ELR (cell line): ENCODE measurements at places on chromosomes 13 and 19.

GRCh38 chr13:52446265-52446664 lies 4.2 kb downstream of the VPS36 start:
- no peak for DNase-seq

GRCh38 chr13:94622344-94622743 lies 20.7 kb downstream of the GPR180 start:
- no peak for DNase-seq

- DNase-seq, result no peak
Measured at GRCh38 chr13:109759609-109760008, 26.8 kb downstream of the IRS2 start.

DNA sequence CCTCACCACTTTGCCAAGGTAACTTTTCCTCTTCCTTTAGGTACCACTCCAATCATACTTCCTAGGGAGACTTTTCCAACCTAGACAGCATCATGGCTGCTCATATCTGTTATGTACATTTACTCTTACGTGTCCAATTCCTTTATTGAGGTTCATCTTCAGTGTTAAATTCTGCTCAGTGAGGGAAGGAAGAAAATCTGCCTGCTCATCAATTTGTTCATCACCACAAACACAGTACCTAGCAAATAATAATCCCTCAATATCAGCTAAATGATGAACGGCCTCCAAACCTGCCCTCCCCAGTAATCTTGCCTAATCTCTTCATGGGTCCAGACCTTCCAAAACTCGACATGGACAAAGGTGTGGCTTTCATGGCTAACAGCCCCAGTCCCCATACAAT lies 380.8 kb downstream of the KCTD12 start:
- no peak for DNase-seq

GRCh38 chr19:50242581-50242980 lies 39.2 kb downstream of the MYH14 start:
- DNase-seq, result peak; percentile 9

DNA sequence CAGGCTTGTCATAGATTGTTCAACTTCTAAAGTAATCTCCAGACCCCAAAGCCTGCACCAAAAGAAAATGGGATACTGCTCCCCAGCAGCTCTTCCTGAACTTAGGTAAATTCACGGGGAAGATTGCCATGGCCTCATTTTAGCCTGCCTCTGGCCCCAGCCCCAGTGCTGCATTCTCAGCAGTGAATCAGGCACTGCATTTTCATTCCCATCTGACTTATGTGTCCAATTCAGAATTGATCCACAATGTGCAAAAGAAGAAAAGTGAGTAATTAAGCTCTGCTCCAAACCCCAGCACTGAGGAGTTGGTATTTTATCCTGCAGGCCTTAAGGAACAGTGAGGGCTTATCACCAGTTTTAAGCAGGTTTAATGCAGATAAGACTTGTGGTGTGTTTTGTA lies 176.4 kb downstream of the KCTD12 start:
- peak; percentile 10 for DNase-seq

DNA sequence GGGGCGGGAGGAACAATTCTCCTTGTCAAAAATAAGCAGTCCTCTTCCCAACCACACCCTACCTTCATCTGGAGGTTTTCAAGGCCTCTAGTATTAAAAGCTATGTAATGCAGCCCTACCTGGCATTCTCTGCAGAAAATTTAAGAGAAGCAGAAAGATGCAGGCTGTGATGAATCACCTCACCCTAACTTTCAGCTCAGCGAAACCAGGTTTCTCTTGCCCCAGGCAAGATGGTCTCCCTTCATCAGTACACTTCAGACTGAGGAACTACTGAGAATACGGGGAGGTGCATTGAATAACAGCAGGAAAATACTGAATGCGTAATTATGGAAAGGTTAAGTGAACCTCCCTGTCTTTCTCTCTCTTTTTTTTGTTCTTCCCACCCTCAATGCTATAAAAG lies 437.6 kb upstream of the KLF12 start:
- DNase-seq, result no peak
